ENCODE measurements at places on chromosomes 1 and 21. TPM values are rescaled to one million over a fixed set of nuclear protein-coding genes. Genes with fewer than 3 reads are reported as not detected.

TSACC gene
- total RNA-seq, result 2.4 TPM

SPRR1A gene
- 172 TPM for total RNA-seq

DDI2 gene
- total RNA-seq, result 15.2 TPM

ERICH3 gene
- not detected for total RNA-seq
